ENCODE measurements at places on chromosomes 13 and 19.

DNA sequence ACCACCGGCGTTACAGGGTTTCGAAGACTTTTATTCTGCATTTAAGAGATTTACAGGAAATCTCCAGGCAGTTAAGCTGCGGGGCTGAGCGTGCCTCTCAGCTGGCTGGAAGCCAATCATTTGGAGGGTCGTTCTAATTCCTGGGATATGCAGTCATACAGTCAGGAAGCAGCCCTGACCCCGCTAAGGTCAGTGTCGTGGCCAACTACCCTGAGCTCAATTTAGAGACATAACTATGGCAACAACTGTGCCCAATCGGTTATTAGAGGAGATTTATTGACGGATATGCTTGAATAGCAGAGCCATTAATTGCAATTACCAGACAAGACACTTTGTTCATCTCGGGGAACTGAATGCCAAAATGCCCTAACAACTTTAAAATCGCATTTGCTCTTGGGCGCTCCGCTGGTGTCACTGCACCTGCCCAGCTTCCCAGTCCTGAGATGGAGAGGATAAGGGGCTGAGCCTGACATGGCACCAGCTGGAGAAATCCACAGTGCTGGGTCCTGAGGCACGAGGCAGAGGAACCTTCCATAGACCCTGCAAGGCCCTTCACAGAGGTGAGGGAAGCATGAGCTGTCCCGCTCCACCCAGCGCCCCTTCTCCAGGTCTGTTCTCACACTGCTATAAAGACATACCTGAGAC is 15.1 kb upstream of the ZNF507 start:
- DNase-seq = no peak

- DNase-seq = no peak
Measured at GRCh38 chr13:64723724-64724123, 2506.4 kb downstream of the PCDH9 start.

DNA sequence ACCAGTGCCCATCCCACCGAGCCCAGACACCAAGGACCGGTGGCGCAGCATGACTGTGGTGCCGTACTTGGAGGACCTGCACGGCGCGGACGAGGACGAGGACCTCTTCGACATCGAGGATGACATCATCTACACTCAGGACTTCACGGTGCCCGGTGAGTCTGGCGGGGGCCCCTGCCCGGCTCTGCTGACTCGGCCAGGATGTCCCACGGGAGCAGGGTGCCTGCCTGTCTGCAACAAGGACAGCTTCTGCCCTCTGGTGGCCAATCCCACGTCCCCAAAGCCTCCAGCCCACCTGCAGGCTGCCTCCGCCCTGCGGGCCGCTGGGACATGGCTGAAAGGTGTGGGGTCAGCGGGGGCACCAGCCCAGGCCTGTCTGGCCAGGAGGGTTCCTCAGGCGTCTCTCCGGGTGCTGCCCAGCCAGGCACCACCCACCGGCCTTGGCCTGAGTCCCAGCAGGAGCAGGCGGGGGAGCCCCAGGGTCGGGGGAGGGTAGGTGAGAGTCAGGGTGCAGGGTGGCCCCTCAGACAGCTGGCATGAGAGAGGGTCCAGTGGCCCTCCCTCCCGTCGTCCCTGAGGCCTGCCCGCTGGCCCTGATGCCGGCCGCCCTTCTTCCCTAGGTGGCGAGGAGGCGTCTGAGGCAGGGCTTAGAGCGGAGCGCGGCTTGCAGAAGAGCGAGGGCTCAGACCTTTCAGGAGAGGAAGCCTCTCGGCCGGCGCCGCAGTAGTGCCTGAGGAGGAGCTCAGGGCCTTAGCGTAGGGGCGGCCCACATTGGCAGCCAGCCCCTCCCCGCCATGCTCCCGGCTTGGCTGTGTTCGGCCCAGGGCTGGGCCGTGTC is 14.6 kb downstream of the CBARP start:
- peak; percentile 34 for DNase-seq

GRCh38 chr13:47421525-47421924 is 524.7 kb upstream of the HTR2A start:
- no peak for DNase-seq

DNA sequence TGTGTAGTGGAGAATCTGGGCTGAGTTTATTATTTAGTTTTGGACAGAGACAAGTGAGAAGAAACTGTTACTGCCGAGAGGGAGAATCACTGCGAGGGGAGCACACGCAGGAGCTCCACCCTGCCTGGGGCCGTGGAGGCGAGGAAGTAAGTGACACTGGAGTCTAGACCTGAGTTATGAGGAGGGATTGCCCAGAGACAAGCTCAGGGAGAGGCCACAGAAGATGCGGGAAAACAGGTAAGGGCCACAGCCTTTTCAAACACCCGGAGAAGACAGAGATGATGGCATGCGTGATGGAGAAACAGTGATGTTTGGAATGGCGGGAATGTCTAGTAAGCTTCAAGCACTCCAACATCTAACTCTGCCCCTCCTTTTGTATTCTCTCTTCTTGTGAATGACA is 84.1 kb downstream of the TNFSF11 start:
- DNase-seq = no peak

DNA sequence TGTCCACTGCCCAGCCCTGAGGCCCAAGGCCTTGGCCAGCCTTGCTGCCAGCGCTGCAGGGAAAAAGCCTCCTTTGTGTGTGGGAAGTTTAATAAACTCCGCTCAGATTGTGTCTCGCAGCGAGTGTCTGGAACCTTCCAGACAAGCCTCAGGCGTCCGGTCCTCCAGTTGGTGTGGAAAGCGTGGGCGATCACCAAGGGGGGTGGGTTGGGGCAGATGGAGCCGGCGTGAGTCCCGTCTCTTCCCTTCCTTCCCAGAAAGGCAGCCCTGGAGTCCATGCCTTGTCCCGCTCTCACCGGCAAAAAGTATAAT is 4.6 kb downstream of the STK11 start:
- no peak for DNase-seq

- no peak for DNase-seq
Measured at GRCh38 chr19:4640247-4641000, 1.1 kb downstream of the TNFAIP8L1 start.

- DNase-seq = no peak
Measured at GRCh38 chr19:18735324-18735723, 51.8 kb downstream of the CRTC1 start.

GRCh38 chr13:92512852-92513251 is 713.8 kb upstream of the GPC6 start:
- DNase-seq = no peak

DNA sequence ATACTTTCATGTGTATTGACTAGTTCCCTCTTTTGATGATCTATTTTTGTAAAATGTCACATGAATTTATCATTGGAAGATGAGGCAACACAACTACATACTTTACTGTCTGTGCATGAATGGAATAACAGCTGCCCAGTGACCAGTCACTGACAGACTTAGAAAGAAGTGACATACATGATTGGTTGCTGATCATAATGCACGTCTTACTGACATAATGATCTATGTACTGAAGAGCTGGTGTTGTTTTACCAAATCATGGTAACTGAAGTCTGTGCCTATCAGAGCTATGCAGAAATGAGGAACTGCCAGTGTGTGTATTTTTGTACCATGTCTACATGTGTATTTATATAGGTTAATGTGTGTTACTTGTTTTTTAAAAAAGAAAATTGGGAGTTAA is 26.5 kb downstream of the GPR18 start:
- no peak for DNase-seq

DNA sequence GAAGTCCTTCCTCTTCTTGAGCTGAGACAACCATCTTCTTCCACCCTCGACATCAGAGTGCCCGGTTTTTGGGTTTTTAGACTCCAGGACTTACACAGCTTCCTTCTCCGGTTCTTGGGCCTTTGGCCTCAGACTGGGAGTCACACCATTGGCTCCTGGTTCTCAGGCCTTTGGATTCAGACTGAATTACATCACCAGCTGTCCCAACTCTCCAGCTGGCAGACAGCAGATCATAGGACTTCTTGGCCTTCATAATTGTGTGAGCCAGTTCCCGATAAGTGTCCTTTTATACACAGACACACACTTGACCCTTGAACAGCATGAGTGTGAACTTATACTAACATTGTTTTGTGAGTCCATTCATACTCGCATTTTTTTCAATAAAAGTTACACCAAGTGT is 166.0 kb upstream of the UBL3 start:
- no peak for DNase-seq

DNA sequence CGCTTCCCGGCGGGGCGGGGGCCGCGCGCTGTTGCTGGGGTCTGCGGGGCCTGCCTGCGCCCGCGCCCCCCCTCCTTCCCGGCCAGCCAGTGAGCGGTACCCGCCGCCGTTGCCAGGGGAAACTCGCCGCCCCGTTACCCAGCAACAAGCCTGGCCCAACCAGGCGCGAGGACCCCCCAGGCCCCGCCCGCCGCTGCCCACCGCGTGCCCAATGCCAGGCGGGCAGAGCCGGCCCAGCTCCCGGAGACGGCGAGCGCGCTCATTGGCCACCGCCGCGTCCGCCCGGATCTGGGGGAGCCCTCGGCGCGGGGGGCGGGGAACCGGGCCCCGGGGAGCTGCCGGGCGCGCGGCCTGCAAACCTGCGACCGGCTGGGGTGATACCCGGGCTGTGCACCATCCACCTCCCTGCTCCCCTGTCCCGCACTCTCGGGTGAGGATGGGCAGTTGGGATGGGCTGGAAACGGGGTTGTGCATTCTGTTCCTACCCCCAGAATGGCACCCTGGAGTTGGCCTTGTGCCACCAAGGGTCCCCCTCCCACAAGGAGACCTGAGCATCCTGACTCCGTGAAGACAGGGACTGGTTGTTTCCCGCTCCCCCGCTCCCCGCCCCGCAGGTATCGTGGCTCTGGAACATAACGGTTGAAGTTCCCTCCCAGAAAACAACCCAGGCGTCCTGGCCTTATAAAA is 8.8 kb upstream of the BBC3 start:
- peak; percentile 88 for DNase-seq

DNA sequence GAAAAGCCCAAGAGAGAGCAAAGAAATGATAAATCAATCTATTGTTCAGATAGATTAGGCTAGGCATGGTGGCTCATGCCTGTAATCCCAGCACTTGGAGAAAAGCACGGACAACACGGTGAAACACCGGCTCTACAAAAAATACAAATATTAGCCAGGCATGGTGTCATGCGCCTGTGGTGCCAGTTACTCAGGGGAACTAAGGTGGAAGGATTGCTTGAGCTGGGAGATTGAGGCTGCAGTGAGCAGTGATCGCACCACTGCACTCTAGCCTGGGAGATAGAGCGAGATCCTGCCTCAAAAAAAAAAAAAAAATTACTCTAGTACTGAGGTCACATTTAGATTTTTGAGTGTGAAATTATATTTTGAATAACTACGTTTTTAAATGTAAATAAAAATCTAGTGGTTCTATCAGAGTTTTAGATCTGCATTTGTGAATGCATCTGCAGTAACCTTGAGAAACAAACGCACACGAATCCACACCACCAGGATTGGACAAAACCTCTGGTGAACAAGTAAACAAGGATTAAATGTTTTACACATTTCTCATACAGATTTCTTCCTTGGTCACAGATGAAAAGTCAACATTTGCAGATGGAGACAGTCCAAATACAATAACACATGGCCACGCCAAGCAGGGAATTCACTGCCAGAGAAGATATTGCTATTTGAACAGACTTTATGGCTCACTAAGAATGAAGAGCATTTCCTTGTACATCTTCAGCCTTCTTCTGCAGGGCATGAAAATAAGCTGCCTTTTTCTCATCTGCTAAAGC is 917.6 kb downstream of the PCDH9 start:
- no peak for DNase-seq

- DNase-seq = no peak
Measured at GRCh38 chr19:53466726-53467484, 628 bp upstream of the ZNF813 start.

DNA sequence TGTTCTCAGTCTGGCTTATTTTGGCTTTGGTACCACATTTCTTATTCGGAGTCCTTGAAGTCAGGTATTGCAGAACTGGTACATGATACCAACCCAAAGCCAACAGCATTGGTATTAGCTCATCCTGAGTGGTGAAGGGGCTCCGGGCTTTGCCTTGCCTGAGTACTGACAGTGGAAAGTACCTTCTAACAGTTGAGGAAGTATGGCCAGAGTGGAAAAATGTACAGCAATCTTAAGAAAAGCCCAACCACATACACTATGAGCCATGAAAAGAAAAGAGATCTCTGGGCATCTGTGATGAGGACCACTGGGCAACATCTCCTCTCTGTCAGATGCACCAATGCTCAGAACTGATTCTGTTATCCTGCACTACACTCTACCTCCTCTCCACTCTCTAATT is 8.3 kb downstream of the LCP1 start:
- DNase-seq = peak; percentile 61

DNA sequence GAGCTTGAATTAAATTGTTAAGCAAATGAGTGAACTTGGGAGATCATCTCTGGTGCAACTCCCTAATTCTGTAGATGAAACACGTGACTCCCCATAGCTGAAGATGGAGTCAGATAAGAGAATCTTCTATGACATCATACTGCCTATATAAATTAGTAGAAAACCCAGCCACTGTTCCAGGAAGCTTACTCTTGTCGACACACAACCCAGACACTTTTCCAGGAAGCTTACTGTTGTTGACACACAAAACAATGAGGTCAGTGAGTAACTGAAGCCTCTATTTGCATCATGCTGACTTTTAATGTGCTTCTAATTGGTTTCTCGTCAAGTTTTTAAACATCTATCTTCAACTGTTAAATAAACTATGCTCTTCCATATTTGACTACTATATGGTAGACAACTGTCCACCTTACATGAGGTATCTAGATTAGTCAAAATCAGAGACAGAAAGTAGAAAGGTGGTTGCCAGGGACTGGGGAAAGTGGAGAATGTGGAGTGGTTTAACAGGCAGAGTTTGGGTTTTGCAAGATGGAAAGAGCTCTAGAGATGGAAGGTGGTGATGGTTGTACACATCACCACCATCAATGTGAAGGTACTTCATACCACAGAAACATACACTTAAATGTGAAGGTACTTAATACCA is 168.2 kb downstream of the FGF14 start:
- no peak for DNase-seq

GRCh38 chr13:41006978-41007743 is 12.0 kb downstream of the ELF1 start:
- no peak for DNase-seq

- DNase-seq = no peak
Measured at GRCh38 chr13:106373989-106374572, 161.4 kb downstream of the EFNB2 start.

- no peak for DNase-seq
Measured at GRCh38 chr13:44072536-44072935, 192.8 kb downstream of the LACC1 start.

- DNase-seq = no peak
Measured at GRCh38 chr13:83667606-83668005, 214.7 kb downstream of the SLITRK1 start.

GRCh38 chr13:26508885-26509284 is 48.6 kb upstream of the WASF3 start:
- no peak for DNase-seq

- peak; percentile 36 for DNase-seq
Measured at GRCh38 chr13:25037057-25037813, 58.7 kb upstream of the PABPC3 start.

- peak; percentile 83 for DNase-seq
Measured at GRCh38 chr13:114234645-114235421, at the start of gene CDC16. Gene CDC16, plus strand, starts transcription at chr13:114234897. Its CDS starts 188 bp downstream, at chr13:114235085.
